Activated CD4-positive, alpha-beta T cell treated with anti-CD3 and anti-CD28 coated beads, Interleukin-2, amount 10 ng/mL, durations not matched to agents 7 days and 5 days (primary cell): ENCODE measurements at places on chromosomes 4 and X. TPM values are rescaled to one million over a fixed set of nuclear protein-coding genes. Genes with fewer than 3 reads are reported as not detected.

The DNAAF6 gene
- total RNA-seq: not detected

The ZXDB gene
- 5.4 TPM for total RNA-seq

The RHOXF2B gene
- not detected for total RNA-seq

The PCDH19 gene
- not detected for total RNA-seq

The KIT gene
- 0.29 TPM for total RNA-seq
